Motor neuron (in vitro differentiated cells): ENCODE measurements at places on chromosomes 2 and 18. TPM values are rescaled to one million over a fixed set of nuclear protein-coding genes. Genes with fewer than 3 reads are reported as not detected.

C1QL2 gene
- total RNA-seq, result 0.21 TPM in 1 of 2 replicates, not detected in the other

SERPINB10 gene
- not detected in 2 replicates for total RNA-seq

TUBB8B gene
- 1.0 TPM in 1 of 2 replicates, not detected in the other for total RNA-seq

NR4A2 gene
- 2.4 and 4.3 TPM in 2 replicates for total RNA-seq

POMC gene
- total RNA-seq, result 2.5 and 3.2 TPM in 2 replicates

DNA sequence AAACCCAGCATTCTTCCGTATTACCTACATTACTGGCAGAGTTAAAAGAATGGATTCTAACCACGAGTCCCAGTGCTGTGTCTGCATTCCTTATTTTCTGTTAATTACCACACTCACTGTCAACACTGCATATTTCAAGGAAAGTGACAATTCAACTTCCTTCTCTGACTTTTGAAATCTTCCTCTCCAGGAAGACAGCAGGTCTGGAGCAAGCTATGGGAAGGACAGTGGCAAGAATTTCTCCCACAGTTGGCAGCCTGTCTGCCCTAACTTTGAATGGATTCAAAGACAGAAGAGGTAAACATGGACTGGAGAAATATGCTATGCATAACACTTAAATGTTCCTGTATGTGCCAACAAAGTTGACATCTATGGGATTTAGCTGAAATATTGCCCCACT is 700.5 kb upstream of the CHAC2 start:
- ATAC-seq, result peak; percentile 19

GRCh38 chr2:24439280-24439970 is 51.6 kb upstream of the NCOA1 start:
- no peak for ATAC-seq

DNA sequence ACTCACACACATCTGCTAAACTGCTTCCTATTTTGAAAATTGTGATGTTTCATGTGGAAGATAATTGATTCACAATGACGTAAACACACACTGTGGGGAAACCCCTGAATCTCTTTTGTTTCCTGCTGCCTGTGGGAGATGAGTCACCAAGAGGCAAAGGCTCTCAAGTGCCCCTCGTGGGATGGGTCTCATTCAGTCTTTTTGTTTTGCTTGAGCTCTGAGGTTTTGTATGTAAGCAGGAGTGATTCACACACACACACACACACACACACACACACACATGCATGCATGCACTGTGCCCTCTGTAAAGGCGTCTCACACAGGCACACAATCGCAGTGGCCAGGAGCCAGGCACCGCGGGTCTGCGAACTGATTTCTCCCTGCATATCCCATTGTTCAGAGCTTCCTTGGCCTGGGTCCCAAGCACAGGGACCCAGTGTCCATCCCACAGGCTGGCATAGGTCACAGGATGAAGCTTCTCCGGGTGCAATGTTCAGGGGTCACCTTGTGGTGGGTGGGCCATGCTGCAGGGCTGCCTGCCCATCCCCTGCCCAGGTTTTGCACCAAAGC is 12.1 kb upstream of the ARHGEF4 start:
- ATAC-seq, result peak; percentile 35

DNA sequence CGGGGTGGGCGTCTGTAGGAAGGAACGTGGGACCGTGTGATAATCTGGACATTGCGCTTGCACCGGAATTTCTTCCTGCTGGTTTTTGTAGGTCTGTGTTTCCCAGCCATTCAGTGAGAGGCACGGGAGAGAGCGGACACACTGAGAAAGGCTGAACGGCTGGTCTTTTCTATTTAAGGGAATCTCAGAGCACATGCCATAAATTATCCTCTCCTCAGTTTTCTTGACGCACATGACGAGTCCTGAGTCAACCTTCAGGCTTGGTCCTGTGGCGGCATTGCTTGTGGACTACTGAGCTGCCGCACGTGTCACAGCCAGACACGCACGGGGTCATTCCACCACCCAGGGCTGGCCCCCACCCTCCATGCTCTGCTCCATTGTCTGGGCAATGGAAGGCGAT is 519.3 kb upstream of the ID2 start:
- no peak for ATAC-seq

GRCh38 chr2:235264512-235264911 is 229.3 kb upstream of the AGAP1 start:
- no peak for ATAC-seq

- ATAC-seq, result no peak
These were observed 1300.0 kb upstream of the FAM98A start for GRCh38 chr2:34899079-34899478.

DNA sequence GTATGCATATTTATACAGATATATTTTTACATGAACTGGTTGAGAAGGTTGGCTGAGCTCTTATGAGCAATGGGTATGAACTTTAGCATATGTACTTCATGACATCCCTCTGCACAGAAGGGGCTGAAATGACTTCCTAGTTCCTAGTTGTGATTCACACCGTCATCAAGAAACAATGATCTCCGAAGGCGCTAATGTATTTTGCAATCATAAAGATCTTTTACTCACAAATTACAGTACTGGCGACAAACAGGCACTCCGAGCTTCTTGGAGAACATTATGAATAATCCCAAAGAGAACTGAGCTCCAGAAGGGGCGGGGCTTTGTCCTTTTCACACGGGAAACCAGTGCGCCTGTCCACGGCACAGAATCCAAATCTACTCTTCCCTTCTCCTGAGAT is 18.1 kb downstream of the BCL2 start:
- no peak for ATAC-seq

DNA sequence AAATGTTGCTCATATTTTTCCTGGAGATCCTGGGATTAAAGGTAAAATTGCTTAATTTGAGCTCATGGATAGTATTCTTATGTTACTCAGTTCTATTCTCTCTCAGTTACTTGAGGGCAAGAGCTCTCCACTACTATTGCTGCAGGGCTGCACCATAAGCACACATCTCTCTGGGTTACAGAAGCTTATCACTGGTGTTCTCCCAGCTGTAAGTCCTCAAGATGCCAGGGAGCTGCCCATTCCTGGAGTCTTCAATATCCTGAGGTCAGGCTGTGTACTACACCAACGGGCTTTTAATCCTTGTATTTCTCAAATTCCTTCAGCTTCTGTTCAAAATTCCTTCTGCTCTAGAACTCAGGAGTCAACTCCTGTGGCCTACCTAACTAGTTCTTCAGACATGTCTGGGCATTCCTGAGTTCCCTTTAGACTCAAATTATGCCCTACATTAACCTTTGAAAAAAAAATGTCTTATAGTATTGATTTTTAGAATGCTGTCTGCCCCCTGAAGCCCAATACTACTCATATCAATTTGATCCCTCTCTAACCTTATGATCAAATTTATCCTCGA is 17.7 kb upstream of the COBLL1 start:
- no peak for ATAC-seq

- no peak for ATAC-seq
These were observed 186.9 kb downstream of the MYO1B start for GRCh38 chr2:191432121-191432520.

DNA sequence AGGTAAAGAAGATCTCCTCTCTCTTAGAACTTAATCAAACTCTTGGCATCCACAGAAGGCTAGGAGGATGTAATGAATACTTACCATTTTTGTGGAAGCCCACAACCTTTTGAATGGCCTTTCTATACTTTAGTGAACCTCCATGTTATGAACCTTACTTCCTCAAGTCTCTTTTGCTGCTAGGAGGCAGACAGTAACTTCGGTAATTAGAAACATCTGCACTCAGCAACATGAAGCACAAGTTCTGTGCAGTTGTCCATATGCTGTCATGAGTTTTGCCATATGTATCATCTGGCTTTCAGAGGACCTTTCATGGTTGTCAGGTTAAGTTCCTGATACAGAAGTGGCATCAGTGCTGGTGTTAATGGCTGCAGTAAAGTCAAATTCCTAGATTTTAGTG is 50.4 kb downstream of the PDK1 start:
- no peak for ATAC-seq

DNA sequence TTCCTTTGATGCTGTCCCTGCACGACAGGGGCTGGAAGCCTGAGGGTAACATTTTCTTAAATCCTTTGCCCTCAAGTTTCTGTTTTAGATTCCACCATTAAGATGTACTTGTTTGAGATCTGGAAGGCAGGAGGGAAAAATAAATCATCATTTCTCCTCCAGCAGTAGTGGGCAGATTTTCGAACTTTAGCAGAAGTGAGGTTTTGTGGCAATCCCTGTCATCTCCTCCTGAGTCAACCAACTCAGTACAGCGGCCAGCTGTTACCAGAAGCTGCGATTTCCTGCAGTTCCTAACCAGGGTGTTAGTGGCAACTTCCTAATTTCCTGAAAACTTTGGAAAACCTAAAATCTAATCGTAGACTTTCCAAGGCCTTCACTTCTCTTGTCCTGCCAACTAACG is 517.2 kb upstream of the ACVR2A start:
- ATAC-seq, result no peak

DNA sequence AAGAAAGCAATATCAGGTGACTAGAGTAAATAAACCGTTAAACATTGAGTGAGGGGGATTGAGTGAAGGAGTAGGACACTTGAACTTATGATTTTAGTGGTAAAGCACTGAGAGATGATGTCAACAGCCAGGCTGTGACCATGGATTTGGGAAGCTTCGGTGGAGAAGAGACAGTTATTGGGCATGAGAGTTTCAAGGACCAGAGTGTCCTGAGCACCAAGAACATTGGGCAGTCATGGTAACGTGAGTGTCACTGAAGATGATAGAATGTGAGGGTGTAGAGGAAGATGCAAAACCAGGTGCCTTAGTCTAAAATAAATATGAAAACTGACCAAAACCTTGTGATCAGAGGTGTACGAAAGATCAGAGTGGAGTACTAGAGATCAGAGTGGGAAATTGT is 248.1 kb downstream of the ASXL3 start:
- no peak for ATAC-seq

GRCh38 chr2:186516396-186516795 is 30.3 kb downstream of the ZC3H15 start:
- no peak for ATAC-seq

GRCh38 chr2:170716851-170717598 is 1.9 kb downstream of the SP5 start:
- peak; percentile 71 for ATAC-seq

DNA sequence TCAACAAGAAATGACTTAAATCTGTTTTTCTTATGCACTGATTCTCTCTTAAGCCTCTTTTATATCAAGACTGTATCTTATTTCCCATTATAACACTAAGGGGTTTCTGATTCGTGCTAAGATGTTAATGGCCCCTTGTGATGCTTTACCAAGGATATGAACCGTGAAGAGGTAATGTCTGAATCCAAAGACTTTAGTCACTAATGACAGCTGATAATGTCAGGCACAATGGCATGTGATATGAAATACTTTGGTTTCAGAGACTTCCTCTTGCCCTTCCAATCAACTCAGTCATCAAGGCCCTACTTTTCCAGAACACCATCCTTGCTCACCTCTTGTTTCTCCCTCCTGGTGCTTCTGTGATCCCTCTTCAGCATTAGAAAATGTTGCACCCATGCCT is 262.8 kb downstream of the KCNE4 start:
- ATAC-seq, result no peak

- ATAC-seq, result no peak
These were observed 184.1 kb downstream of the CALCRL start for GRCh38 chr2:187263675-187264560.
